Germinal center (tissue), 1 donor: ENCODE measurements at places on chromosomes 5 and 9.

- no peak for DNase-seq
Measured at GRCh38 chr9:106072421-106072820, 378.1 kb downstream of the TMEM38B start.

DNA sequence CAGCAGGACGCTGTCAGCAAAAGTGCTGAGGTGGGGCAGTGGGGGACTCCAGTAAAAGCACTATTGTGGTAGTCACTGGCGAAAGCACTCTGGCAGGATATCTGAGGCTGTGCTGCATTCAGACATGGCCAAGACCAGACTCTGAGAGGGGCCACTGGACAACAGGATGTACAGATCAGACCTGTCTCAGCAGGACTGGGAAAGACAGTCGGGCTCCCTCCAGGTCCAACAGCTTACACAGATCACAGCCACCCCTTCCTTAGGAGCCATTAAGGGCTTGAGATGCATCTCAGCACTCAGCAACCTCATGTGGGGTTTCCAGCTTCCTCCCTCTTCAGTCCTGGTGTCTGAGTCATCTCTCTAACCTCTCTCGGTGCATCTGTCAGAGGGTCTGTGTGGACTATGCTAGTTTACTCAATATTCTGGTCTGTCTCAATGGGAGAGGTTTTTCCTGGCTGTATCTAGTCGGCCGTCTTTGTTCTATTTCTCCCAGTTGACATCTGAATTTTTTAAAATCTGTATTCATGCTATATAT, 154.5 kb downstream of the CWC27 start:
- DNase-seq, result no peak

- no peak for DNase-seq
Measured at GRCh38 chr9:113488490-113488889, 25.0 kb downstream of the RGS3 start.

DNA sequence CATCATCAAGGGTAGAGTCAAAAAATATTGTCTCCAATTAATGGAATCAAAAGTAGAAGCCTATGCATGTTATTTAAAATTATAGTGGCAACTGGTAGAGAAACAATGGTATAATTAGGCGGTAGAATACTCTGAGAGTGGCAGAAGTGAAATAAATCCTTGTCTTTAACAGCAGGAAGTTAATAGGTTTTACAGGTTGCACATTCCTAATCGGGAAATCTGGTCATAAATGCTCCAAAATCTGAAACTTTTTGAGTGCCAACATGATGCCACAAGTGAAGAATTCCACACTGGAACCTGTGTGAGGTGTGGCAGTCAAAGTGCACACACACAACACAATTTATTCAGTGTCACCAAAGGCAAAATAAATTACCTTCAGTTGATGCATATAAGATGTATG, 433.4 kb downstream of the TAF11L14 start:
- no peak for DNase-seq

DNA sequence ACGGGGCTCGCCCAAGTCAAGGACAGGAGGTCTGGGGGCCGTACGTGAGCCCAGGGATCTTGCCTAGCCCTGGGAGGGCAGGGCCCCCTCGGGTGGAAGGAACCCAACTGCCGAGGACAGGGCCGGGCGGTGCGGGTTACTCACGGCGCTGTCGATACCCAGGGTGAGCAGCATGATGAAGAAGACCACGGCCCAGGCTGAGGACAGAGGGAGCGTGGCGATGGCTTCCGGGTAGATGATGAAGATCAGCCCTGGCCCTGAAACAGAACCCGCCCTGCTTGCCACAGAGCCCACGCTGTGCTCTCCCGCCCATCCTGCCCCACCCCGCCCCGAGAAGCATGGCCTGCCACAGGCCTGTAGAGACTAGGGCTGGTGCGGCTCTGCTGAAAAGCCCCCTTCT, 34.1 kb downstream of the SLC6A3 start:
- DNase-seq, result no peak

- no peak for DNase-seq
Measured at GRCh38 chr9:123948286-123948685, 18.4 kb upstream of the DENND1A start.

GRCh38 chr9:20409321-20410092, 212.8 kb downstream of the MLLT3 start:
- DNase-seq, result no peak

- DNase-seq, result no peak
Measured at GRCh38 chr9:109166771-109167601, at the start of gene FRRS1L. Gene FRRS1L, minus strand, starts transcription at chr9:109167249. Its CDS starts 111 bp downstream, at chr9:109167138.

DNA sequence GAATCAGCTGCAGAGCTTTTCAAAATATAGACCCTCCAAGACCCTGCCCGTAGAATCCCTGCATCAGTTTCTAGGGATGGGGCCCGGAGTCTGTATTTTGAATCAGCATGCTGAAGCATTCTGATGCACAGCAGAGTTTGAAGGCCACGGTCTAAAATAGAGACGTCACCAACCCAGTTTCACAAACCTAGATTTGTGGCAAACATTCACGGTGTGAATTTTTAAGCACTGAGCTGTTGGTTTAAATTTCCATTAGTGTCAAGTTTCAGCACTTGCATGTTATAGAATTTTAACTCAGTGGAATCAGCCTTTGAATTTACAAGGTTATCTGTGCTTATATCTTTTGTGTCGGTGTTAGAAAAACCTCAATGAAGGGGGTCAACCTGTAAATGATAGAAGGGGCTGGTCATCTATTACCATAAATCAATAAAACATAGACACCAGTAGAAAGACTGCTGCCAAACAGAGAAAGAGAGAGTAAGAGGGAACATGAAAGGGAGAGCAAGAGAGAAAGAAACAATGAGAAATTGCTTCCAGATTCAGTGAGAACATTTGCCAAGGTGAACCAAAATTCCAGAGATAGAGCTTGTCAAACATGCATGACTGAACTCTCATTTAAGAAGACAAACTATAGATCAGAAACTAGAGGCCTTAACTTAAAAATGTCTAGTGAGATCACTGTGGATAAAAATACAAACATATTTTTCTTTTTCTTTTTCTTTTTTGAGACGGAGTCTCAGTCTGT, 414.9 kb downstream of the ZSWIM6 start:
- no peak for DNase-seq

DNA sequence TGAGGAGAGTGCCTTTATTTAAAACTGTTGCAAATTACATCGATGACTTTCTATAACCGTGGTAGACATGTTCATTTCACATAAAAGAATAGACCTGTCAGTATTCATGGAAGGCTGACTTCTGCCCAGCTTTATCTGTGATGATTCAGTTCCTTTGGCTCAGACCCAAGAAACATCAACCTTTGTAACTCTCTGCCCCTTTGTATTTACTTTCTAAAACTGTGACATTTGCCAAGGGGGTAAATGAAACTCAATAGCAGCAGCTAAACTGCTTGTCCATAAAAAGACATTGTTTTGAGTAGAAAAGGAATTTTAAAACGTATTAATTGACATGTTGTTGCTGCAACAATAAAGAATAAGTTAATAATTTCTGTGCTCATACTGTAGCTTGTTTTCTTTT, 137.8 kb upstream of the ANKH start:
- DNase-seq, result no peak
